Uterus (tissue), 4 donors: ENCODE measurements at places on chromosomes 3 and 15. TPM values are rescaled to one million over a fixed set of nuclear protein-coding genes. Genes with fewer than 3 reads are reported as not detected.

The NEK11 gene
- 7.9 TPM for total RNA-seq

The USP13 gene
- 19.0 TPM for total RNA-seq

The CCDC9B gene
- 2.4 TPM for total RNA-seq

The TRH gene
- 0.37 TPM for total RNA-seq

The TMA7 gene
- 122 TPM for total RNA-seq

The ZFAND6 gene
- total RNA-seq: 170 TPM

DNA sequence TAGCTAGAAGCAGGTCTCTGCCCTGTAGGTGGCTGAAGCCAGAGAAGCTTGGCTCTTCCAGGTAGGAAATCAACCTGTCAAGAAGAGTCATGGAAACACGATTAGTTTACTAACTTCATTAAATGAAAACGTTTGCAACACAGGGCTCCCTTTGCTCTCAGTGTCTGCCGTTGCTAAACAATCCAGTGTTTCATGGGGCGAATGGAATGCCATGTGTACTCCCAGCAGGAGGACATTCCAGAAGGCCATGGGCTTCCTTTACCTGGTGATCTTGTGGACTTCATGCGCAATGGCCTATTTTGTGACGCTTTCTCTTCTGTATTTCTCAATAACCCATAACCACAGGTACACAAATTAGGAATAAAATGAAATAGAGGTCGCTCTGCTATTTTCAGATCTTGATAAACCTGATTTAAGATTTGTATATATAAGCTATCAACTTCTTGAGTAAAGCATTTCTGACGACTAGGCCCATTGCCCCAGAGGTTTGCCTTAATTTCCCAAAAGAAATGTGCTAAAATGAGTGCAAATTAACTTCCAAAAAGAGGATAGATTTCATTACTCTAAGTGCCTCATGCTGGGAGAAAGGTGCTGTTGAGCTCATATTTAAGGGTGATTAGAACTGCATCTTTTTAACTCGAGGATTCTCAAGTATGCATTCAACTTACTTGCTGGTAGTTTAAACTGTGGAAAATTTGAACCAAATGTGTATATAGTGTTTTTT lies 171.0 kb downstream of the EPHA3 start:
- H3K4me1 ChIP-seq: no peaks in the 10 kb centered on the region
- H3K27me3 ChIP-seq: no peaks in the 10 kb centered on the region
- H3K36me3 ChIP-seq: no peaks in the 10 kb centered on the region
- DNase-seq: no peak
- no peak overlapping the region for H3K4me3 ChIP-seq
- H3K27ac ChIP-seq: no peak overlapping the region

DNA sequence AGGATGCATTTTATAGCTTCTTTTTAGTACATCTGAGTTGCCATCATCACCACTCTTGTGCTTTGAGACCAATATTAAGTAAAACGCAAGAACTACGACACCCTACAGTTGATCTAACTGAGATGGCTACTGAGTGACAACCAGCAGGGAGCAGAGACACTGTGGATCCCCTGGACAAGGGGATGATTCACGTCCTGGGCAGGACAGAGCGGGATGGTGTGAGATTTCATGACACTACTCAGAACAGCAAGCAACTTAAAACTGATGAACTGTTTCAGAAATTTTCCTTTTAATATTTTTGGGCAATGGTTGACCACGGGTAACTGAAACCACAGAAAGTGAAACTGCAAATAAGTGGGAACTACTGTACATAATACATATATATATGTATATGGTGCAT lies 299.2 kb downstream of the ADAMTS17 start:
- H3K27me3 ChIP-seq: no peaks in the 10 kb centered on the region
- no peak overlapping the region for H3K27ac ChIP-seq
- H3K36me3 ChIP-seq: no peaks in the 10 kb centered on the region
- H3K4me3 ChIP-seq: no peak overlapping the region
- no peak for DNase-seq
- no peaks in the 10 kb centered on the region for H3K4me1 ChIP-seq

GRCh38 chr15:57708047-57708446 lies 1.5 kb downstream of the POLR2M start:
- no peak for DNase-seq
- H3K4me1 ChIP-seq: no peaks in the 10 kb centered on the region
- no peaks in the 10 kb centered on the region for H3K27me3 ChIP-seq
- peak overlapping the region; percentile 96 for H3K27ac ChIP-seq

GRCh38 chr3:23548706-23549105 lies 257.0 kb upstream of the UBE2E1 start:
- no peaks in the 10 kb centered on the region for H3K36me3 ChIP-seq
- no peak for DNase-seq
- no peaks in the 10 kb centered on the region for H3K4me1 ChIP-seq

DNA sequence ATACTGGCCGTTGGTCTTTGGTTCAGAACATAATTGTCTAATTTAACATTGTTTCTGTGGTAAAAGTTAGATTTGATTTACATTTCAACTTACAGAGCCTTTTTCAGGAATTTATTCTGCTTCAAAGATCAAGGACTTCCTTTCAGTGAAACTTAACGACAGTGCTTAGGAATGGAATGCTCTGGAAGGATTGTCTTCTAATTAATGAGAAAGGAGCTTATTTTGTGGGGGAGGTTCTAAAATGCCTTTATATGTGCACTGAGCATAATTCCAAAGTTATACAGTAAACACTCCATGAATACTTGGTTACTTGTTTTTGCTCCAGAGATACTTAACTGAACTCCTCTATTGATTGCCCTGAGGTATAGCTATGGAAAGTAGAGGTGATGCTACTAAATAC lies 75.7 kb downstream of the CACNA1D start:
- DNase-seq: no peak
- no peaks in the 10 kb centered on the region for H3K27me3 ChIP-seq

DNA sequence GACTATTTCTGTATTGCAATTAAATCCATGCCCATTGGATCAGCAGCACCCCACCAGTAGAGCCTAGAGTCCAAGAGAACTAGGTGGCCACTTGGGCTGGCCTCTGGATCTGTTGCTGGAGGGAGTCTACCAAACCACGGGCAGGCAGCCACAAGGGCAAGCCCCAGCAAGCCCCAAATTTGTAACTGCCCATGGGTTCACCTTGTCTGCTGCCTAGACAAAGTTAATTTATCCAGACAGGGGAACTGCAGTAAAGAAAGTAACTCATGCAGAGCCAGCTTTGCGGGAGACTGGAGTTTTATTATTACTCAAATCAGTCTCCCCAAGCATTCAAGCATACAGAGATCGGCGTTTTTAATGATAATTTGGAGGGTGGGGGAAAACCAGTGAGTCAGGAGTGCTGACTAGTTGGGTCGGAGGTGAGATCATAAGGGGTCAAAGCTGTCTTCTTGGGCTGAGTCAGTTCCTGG lies 74.0 kb upstream of the TERB2 start:
- H3K4me1 ChIP-seq: no peaks in the 10 kb centered on the region
- H3K27ac ChIP-seq: no peak overlapping the region
- no peaks in the 10 kb centered on the region for H3K36me3 ChIP-seq

DNA sequence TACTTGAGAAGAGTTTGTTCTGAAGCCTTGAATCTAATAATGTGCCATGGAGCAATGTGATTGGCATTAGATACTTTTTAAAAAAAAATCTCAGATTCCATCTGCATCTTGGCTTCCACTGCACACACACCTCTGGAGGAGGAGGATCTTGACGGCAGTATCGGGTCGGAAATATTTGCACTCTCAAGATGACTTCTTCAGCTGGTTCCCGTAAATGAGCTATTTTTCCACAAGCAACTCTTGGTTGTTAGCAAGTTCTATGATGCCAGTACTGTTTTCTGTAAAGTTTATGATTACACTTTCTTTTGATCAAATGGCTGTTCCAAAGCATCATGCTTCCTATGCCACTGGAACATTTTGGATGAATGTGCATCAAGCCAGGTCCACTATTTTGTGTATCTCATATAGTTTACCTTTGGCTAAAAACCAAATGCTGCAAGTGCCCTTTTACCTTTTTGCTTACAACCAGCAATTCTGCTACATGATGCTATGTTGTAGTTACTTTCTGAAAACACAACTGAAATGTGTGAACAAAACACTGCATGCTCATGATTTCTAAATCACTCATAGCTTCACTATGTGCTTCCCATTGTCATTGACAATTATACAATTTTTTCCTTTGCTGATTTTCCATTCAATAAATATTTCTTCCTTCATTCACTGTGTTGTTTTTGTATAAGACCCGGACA lies 43.8 kb downstream of the CCR3 start:
- no peak overlapping the region for H3K27ac ChIP-seq
- H3K4me1 ChIP-seq: no peaks in the 10 kb centered on the region
- no peak overlapping the region for H3K4me3 ChIP-seq
- H3K27me3 ChIP-seq: no peaks in the 10 kb centered on the region
- H3K36me3 ChIP-seq: no peaks in the 10 kb centered on the region

- H3K27ac ChIP-seq: no peak overlapping the region
- H3K4me3 ChIP-seq: no peak overlapping the region
- no peaks in the 10 kb centered on the region for H3K27me3 ChIP-seq
Observed at GRCh38 chr15:48915861-48916260, 37.9 kb downstream of the EID1 start.

DNA sequence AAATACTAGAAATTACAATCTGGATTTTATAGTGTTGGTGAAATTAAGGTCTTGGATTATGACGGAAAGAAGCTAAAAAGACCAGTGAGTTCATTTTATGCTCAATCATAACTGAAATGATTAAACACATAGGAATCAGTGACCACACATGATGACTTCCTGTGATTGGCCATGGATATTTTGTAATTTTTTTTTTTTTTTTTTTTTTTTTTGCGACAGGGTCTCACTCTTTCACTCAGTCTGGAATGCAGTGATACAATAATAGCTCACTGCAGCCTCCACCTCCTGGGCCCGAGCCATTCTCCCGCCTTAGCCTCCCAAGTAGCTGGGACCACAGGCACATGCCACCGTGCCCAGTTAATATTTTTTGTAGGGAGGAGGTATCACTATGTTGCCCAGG lies 47.4 kb downstream of the PAQR5 start:
- H3K27ac ChIP-seq: no peak overlapping the region
- no peaks in the 10 kb centered on the region for H3K36me3 ChIP-seq
- H3K4me1 ChIP-seq: no peaks in the 10 kb centered on the region
- no peak for DNase-seq
- H3K4me3 ChIP-seq: no peak overlapping the region

DNA sequence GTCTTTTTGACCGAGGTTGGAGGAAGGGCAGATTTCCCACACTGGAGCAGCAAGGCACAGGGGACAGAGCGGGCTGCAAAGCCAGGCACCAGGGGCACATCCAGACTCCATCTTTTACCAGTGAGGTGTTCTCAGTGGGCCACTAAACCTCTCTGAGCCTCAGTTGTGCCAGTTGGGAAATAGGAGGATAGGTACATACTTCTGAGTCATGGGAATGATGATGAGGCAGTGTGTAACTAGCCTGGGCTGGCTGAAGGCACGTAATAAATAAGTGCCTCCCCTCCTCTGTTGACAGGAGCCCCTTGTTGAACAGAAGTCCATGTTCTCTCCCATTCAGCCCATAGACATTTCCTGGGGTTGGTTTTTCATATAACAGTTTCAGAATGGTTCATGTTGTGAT lies 48.7 kb downstream of the GPD1L start:
- DNase-seq: no peak
- H3K27me3 ChIP-seq: no peaks in the 10 kb centered on the region
- no peak overlapping the region for H3K27ac ChIP-seq
- no peaks in the 10 kb centered on the region for H3K36me3 ChIP-seq

GRCh38 chr15:92305343-92305742 lies 88.3 kb upstream of the ST8SIA2 start:
- no peak overlapping the region for H3K27ac ChIP-seq
- DNase-seq: no peak

- H3K4me1 ChIP-seq: no peaks in the 10 kb centered on the region
- no peaks in the 10 kb centered on the region for H3K27me3 ChIP-seq
- H3K4me3 ChIP-seq: no peak overlapping the region
- no peaks in the 10 kb centered on the region for H3K36me3 ChIP-seq
- DNase-seq: no peak
Observed at GRCh38 chr3:18027161-18027939, 284.9 kb upstream of the TBC1D5 start.

- H3K4me3 ChIP-seq: no peak overlapping the region
- H3K4me1 ChIP-seq: no peaks in the 10 kb centered on the region
Observed at GRCh38 chr3:88167704-88168103, 17.9 kb downstream of the C3orf38 start.

- no peaks in the 10 kb centered on the region for H3K4me1 ChIP-seq
- no peaks in the 10 kb centered on the region for H3K36me3 ChIP-seq
- peak; percentile 40 for DNase-seq
- peak overlapping the region; percentile 98 for H3K27ac ChIP-seq
- H3K27me3 ChIP-seq: no peaks in the 10 kb centered on the region
Observed at GRCh38 chr3:159766563-159767185, 222.0 kb upstream of the IL12A start.

GRCh38 chr3:98887684-98888083 lies 13.8 kb downstream of the DCBLD2 start:
- no peak overlapping the region for H3K27ac ChIP-seq
- no peaks in the 10 kb centered on the region for H3K27me3 ChIP-seq
- H3K36me3 ChIP-seq: no peaks in the 10 kb centered on the region

- no peaks in the 10 kb centered on the region for H3K27me3 ChIP-seq
- no peaks in the 10 kb centered on the region for H3K4me1 ChIP-seq
- no peak overlapping the region for H3K27ac ChIP-seq
- DNase-seq: no peak
- no peaks in the 10 kb centered on the region for H3K36me3 ChIP-seq
- no peak overlapping the region for H3K4me3 ChIP-seq
Observed at GRCh38 chr3:151539599-151539998, 78.7 kb upstream of the IGSF10 start.

DNA sequence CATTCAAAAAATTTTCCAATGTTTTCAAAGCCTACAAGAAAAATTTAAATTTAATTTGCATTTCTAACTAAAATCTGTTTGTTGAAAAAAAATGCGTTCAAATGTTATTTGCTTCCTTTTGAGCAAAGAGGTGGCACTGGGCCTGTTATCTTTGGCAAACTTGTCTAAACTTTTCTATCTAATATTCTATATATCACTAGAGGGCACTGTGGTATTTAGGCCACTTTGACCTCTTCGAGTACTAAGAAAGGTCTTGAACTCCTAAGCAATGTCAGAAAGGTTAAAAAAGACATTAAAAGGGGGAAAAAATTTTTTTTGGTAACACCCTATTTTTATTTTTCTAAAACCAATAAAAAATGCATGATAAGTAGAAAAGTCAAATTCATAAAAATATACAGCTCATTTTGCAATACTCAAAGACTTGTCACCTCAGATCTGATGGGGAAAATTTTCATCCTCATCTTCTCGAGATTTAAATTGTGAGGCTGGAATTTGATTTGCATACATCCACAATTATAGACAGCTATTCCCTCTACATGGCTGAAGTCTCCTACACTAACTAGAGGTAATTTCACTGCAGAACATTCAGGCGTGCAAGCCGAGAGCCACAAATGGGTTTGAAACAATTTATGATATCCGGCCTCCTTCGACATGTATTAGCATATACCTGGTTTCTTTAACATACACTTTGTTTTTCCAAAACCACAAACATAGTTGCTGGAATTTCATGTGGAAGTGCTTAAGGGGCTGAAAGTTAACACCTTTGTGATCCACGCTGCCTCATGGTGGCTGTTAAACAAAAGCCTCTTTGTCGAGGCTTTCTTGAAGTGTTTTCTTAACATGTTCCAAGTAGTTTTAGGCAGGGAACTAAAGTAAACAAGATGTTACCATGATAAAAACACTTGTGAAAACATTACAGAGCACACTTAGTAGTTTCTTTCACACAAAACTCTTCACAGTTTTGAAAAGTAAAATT lies 576.4 kb downstream of the FOXP1 start:
- no peak overlapping the region for H3K4me3 ChIP-seq
- DNase-seq: no peak
- H3K36me3 ChIP-seq: no peaks in the 10 kb centered on the region
- no peaks in the 10 kb centered on the region for H3K27me3 ChIP-seq
- no peaks in the 10 kb centered on the region for H3K4me1 ChIP-seq
